ENCODE measurements at places on chromosomes 16 and 17.

DNA sequence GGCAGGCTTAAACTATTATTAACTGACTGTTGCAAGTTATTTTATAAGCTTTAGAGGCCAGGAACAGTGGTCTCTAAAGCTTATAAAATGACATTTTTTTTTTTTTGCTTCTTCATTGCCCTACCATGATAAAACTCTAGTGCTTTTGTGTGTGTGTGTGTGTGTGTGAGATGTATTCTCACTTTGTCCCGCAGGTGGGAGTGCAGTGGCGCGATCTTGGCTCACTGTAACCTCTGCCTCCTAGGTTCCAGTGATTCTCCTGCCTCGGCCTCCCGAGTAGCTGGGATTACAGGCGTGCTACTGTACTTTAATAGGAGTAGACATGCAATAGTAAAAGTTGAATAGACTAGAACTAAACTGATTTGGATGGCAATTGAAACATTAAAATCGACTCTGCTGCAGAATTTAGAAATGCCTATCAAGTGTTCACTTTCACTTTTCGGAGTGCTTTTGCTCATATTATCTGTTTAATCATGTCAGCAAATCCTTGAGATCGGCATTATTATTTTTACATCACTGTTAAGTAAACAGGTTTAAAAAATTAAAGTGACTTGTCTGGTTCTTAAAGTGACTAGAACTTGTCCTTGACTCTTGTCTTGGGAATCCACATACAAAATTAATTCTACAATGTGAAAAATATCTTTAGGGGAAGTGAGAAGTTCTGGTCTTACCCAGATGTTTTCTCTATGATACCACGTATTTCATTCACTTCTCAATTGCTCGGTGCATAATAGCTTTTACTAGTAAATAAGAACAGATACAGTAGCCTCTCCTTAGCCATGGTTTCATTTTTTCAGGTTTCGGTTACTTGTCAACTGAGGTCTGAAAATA is 8.4 kb upstream of the PCTP start:
- no peak for DNase-seq

GRCh38 chr17:14444915-14445314 is 144.0 kb downstream of the HS3ST3B1 start:
- DNase-seq = no peak

DNA sequence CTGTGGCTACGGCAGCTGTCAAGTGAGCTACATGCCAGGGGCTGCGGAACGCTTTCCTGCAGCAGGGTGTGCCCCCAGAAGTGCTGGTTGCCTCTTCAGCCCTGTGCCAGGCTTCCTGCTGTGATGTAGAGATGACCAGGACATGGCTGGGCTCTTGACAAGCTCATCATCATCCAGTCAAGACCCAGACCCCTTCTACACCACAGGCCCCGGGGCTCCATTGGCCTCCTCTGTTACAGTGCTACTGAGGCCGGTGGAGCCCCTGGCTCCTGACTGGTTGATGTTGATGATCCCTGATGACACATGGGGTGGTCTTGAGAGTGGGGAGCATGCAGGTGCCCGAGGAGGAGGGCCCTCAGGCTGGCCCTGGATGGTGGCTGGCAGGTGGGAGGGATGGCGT is 50.1 kb downstream of the B9D1 start:
- DNase-seq = no peak

- DNase-seq = no peak
Observed at GRCh38 chr17:31400481-31400950, 9.0 kb downstream of the RAB11FIP4 start.

DNA sequence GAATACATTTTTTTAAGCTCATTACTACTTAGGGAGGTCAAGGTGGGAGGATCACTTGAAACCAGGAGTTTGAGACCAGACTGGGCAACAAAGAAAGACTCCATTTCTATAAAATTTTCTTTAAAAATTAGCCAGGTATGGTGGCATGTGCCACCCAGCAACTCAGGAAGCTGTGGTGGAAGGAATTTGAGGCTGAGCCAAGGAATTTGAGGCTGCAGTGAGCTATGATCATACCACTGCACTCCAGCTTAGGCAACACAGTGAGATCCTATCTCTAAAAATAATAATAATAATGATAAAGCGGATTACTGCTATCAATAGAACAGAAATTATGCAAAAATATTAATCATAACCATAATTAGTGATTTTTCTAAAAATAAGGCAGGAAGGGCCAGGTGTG is 170.3 kb downstream of the COPRS start:
- no peak for DNase-seq

GRCh38 chr16:88477631-88478519 is 24.8 kb downstream of the ZFPM1 start:
- DNase-seq = peak; percentile 75

Data from NCI-H345 (cell line).